ENCODE measurements at places on chromosomes 1 and 21.
A peak's percentile ranks its signal among the peaks of the same experiment; 100 is the strongest.

DNA sequence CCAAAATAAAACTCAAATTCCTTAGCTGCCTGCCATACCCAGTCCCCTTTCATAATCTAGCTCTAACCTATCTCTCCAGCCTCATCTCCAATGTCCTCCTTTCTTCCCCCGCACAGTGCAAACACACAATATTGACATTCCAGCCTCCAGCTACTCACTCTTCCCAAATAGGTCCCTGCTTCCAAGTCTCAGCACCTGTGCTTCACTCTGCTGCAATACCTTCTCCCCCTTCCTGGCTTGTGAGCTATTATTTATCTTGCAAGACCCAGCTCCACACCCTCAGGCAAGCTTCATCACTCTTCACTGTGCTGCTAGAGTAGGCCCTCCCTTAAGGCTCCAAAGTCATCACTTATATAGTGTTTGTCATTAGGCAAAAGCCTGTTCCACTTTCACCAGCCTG, 9.7 kb downstream of the PLPP3 start:
- DNase-seq = no peak

GRCh38 chr1:180912801-180913565, at the start of gene KIAA1614:
KIAA1614 (plus strand) TSS chr1:180912897; CDS start chr1:180913244, 347 bp downstream.
- DNase-seq = no peak

- no peak for DNase-seq
Measured at GRCh38 chr1:234093741-234094140, 189.3 kb downstream of the SLC35F3 start.

DNA sequence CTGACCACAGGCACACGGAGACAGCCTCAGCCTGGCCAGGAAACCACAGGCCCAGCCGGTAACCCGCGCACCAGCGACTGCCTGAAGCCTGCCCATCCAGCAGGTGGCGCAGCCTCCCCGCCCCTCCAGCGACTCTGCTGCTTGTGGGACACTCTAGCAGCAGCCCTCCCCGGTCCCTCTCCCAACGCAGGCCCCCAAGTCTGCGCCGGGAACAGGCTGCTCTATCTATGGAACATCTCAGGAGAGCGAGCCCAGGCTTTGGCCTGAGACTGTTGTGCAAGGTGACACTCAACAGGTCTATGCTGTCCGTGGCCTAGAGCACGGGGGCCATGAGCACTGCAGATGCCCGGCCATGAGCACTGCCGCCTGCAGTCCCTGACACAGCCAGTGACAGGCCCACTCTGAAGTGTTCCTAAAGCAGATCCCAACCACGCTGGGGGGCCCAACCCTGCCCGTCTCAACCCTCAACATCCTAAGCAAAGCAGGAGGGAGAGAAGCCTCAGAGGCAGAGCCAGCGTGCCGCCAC, 28.4 kb downstream of the WDR4 start:
- DNase-seq = peak; percentile 30

GRCh38 chr1:95368178-95368577, 134.2 kb downstream of the RWDD3 start:
- DNase-seq = no peak

DNA sequence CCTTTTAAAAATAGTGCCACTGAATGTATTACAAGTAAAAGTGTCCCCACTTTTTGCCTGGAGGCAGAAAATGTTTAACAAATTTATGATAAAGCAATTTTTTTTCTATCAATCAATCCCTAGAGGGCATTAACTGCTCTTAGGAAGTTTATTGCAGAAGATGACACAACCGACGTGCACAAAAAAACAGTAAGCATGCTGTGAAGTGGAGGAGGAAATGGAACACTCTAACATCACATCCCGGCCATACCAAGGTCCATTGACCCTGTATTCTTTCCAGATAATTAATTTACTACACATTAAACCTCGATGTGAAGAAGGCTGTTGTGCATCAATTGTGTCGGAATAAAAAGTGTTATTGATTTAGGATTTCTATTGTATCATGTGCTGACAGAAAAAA, 264.9 kb upstream of the NR5A2 start:
- DNase-seq = no peak

DNA sequence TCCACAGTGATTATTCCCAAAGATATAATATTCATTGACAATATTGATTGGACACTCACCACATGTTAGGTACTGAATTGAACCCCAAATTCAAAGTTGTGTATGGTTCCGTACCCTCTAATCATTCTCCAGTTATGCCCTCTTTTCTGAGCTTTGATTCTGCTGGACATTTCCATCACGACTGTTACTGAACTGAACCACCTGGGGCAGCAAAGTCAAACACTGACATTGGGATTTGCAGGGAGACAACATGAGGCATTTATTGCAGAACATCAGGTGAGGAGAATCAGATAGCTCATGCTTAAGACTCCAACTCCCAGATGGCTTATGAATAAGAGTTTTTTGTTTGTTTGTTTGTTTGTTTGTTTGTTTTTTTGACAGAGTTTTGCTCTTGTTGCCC, 420.9 kb downstream of the DISC1 start:
- DNase-seq = no peak

DNA sequence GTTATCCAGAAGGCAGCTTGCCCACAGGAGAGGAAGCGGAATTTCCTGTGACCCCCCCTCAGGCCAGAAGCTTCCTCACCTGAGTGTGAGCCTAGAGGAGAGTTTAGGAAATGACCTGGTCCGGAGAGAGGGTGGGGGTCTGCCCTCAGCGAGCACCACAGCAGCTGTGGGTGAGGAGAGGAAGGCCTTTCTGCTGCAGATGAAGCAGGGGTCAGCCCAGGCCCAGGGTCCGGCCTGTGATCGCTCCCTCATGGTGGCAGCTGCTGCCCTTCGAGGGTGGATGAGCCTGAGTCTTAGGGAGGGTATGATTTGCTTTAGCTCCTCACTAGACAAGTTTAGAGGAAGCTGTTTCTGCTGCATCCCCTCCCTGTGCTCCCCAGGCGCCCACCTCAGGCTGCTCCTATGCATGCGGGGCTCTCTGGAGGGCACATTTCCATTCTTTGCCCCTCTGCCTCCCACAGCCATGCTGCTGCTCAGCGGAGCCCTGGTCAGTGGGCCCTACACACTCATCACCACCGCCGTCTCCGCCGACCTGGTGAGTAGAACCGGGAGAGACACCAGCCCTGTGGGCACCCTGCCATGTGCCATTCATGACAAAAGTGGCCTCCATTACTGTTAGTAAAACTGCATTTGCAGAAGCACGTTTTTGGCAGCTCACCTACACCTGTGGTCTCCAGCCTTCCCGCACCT, 53.0 kb downstream of the SLC37A1 start:
- DNase-seq = no peak

GRCh38 chr1:30466610-30467009, 256.8 kb downstream of the MATN1 start:
- no peak for DNase-seq

All from activated naive CD4-positive, alpha-beta T cell treated with Interleukin-2 at 50 U/mL for 16 hours (primary cell).